Karpas-422 (cell line): ENCODE measurements at places on chromosomes 12 and 14. TPM values are rescaled to one million over a fixed set of nuclear protein-coding genes. Genes with fewer than 3 reads are reported as not detected.

The TAS2R46 gene
- total RNA-seq = 0.83 and 6.3 TPM in 2 replicates

The SOAT2 gene
- total RNA-seq = not detected in 2 replicates

The POTEG gene
- total RNA-seq = not detected in 2 replicates

The ANKRD33 gene
- not detected in 2 replicates for total RNA-seq

The A2M gene
- total RNA-seq = not detected in 2 replicates
